ENCODE measurements at places on chromosomes 2 and 18. TPM values are rescaled to one million over a fixed set of nuclear protein-coding genes. Genes with fewer than 3 reads are reported as not detected.

CHRNG gene
- total RNA-seq, result not detected

IGFBP2 gene
- 129 TPM for total RNA-seq

UPP2 gene
- not detected for total RNA-seq

GRCh38 chr2:175103191-175103590 lies 64.8 kb downstream of the ATF2 start:
- no peak for DNase-seq

- no peak for DNase-seq
These were observed 6.9 kb downstream of the ITGB1BP1 start for GRCh38 chr2:9416267-9416961.

GRCh38 chr2:45477546-45477945 lies 133.5 kb downstream of the SRBD1 start:
- no peak for DNase-seq

- no peak for DNase-seq
These were observed 993.1 kb downstream of the TSN start for GRCh38 chr2:122748552-122749011.
